CMK (cell line): ENCODE measurements at places on chromosomes 1 and 21.

GRCh38 chr1:196651079-196651478 is 764 bp upstream of the CFH start:
- DNase-seq: no peak

DNA sequence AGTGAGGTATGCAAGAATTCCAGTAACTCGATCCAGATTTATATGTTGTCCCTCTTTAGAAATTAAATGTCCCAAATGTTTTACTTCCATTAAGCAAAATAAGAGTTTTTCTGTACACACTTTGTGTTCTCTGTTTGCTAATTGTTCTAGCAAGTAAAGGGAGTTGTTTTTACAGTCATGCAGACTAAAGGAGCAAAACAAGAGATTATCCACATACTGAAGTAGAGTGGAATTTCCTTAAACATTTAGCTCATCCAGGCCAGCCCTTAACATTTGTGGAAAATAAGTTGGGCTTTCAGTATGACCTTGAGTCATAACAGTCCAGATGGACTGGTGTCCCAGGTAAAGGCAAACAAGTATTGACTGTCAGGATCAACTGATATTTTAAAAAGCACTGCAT is 44.1 kb upstream of the TINAGL1 start:
- DNase-seq: no peak

DNA sequence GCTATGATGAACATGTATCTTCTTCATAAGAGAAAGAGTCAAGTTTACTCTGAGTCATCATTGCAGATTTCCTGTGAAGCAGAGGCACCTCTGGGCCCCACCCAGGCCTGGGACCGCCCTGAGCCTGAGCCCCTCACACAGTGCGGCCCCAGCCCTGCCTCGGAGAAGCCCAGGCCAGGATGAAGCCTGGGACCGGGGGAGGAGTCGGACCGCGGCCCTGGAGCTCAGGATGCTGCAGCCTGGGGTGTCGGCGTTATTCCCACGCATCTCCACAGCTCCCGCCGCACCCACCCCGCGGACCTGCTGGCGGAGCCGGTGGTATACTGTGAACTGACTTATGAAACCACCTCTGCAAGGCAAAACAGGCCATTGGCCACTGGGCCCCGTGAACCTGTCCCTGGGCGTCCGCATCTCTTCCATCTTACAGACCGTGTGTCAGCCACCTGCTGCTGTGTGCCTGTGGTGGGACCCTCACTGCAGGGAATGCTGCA is 2.4 kb upstream of the COL6A1 start:
- DNase-seq: no peak

DNA sequence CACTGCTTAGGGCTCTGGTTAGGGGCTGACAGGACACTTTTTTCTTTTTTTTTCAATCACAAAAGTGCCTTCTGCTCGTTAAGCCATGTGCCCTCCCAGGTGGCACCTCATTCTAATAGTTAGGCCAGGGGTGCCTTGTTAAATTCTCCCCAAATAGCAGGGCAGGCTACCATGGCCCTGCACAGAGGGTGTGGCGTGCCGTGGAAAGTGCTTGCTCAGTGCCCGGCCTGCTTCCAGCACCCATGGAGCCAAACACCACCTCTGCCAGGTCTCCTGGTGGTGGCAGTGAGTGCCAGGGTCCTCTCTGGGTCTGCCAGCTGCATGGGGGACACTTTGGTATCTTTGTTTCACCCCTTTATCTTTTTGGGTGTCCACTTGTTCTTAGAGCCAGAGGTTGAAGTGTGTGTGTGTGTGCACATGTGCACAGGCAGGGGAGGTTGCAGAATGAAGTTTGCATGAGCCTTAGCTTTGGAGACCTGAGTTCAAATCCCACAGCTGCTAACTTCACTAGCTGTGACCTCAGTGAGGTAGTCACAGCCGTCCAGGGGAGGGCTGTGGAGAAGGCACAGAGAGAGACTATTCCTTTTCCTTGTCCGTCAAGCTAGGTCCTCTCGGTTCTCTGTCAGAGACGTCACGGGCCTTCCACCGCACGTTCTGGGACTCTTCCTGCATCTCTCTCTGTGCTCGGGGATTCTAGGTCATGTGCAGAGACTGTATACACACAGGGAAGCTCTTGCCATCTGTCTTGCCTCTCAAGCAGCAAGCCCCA is 39.9 kb upstream of the CSF3R start:
- DNase-seq: no peak

DNA sequence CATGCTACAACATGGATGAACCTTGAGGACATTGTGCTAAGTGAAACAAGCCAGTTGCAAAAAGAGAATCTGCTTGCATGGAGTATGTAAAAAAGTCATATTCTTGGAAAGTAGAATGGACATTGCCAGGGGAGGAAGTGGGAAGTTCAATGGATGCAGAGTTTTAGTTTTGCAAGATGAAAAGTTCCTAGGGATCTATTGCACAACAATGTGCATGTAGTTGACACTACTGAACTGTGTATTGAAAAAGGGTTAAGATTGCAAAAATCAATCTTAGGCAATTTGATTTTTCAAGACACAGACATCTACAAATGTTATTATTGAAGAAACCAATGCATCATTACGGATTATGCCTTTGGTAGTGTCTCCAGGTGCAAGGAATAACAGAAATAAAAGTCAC is 50.3 kb upstream of the MAGI3 start:
- no peak for DNase-seq

GRCh38 chr1:112522621-112523020 is 13.9 kb downstream of the WNT2B start:
- DNase-seq: no peak

DNA sequence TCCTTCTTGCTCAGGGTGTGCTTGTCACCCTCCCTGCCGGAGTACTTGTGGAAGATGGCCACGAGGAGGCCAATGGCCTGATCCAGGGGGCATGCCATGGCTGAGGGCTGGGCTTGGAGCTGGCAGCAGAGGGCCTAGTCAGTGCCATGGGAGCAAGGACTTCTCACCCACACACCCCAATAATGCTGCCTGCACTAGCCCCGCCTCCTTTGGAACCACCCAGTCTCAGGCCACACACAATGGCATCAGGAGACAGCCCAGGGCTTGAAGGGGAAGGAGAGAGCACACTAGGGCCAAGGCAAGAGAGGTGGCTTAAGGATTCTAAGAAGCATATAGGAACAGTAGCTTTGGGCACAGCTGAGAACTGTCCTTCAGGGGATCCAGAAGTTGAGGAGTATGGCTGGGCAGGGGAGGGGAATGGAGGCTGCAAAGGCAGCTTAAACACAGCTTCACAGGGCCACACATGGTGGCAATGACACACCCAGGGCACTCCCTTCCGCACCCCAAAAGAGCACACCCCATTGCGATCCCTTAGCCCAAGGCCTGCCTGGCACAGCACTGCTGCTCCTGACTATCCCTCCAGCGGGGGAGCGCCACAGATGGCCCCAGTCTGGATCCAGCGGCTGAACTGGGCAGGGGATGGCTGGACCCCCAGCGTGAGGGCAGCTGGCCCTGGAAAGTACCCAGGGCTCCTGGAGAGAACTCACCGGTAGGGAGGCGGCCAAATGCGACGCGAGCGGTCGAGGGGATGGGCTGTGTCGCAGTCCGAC is at the start of gene S100A6:
Gene S100A6 (minus strand): TSS at position 750 of the 770 bp plus-strand sequence. CDS start 652 bp downstream, at position 98.
- DNase-seq: no peak

GRCh38 chr1:17892225-17892624 is 137.1 kb downstream of the ACTL8 start:
- no peak for DNase-seq

DNA sequence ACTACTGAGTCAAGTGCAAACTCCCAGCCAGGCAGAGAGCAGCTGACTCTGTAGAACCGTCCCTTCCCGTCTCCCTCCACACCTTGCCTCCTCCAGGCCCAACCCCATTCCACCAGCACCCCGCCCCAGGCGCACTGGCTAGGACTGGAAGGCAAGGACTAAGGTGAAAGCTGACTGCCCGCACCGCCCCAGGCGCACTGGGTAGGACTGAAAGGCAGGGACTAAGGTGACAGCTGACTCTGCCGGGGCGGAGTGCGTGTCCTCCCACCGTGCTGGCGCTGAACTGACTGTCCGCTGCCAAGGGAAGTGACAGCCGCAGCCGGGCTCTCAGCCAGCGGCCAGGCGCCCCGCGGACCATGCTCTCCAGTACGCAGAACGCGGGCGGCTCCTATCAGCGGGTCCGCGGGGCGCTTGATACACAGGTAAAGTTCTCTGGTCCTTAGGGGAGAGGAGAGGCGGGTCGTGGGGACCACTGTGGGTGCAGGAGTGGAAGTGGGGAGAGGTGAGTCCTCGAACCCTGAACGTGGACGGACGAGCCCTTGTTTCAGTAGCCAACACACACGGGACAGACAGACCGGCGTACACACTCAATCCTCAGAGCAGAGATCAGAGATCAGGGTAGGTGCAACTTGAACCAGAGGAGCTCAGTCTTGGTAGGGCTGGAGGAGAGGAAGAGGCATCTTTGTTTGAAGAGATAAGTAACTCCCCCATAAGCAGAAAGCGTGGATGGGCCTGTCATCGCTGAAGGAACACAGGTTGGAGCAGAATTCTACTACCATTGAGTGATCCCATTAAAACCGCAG is 58.0 kb downstream of the RBM11 start:
- no peak for DNase-seq

DNA sequence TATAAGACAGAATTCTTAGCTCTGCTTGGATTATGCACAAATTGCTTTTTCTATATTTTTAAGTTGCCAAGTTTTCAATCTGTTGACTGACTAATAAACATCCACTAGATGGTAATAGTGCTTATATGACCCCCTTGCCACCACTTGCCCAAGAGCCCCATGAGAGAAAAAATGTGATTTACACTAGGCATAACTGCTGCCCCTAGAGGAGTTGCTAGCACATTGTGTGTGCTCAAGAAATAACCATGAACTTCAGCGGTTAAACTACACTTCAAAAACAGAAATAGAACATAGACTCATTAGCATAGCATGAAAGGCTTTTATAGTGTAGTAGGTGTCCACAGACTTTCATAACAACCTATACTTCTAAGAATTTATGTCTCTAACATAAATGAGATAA is 61.4 kb downstream of the BRINP3 start:
- DNase-seq: no peak

- no peak for DNase-seq
Observed at GRCh38 chr21:36499578-36500471, 19.9 kb upstream of the CLDN14 start.

- DNase-seq: no peak
Observed at GRCh38 chr1:2378956-2379732, 12.2 kb downstream of the MORN1 start.

DNA sequence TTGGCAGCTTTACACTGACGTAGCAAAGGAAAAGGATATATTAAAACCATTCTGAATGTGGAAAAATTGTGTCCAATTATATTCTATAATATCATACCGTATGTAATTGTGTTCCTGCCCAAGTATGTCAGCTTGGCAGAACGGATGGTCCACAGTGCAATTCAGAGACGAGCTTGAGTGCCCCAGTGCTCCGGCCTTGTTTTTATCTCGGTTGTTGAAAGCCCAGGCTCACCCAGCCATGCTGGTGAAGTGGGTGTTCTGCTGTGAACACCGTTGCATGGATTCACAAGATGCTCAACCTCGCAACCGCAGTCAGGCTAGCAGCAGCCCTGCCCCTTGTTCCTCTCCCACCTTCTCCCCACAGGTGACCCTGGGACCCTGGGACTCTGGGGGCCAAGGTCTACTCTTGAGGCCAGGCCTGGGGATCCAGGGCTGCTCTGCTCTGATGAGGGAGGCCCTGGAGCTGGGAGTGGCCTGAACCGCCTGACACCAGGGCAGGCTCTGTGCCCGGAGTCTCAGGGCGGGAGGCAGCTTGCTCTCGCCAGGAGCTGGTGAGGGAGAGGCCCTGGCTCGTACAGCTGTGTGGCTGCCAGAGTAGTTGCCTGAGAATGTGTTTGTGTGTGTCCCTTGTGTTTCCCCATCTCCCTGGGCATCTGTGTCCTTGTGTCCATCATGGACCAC is 11.2 kb downstream of the PTPRF start:
- no peak for DNase-seq

- no peak for DNase-seq
Observed at GRCh38 chr1:27106561-27107323, 48.2 kb downstream of the SLC9A1 start.

GRCh38 chr1:111204201-111204982 is 3.9 kb upstream of the DENND2D start:
- DNase-seq: no peak

- no peak for DNase-seq
Observed at GRCh38 chr21:32186804-32187203, 92.0 kb downstream of the MIS18A start.

DNA sequence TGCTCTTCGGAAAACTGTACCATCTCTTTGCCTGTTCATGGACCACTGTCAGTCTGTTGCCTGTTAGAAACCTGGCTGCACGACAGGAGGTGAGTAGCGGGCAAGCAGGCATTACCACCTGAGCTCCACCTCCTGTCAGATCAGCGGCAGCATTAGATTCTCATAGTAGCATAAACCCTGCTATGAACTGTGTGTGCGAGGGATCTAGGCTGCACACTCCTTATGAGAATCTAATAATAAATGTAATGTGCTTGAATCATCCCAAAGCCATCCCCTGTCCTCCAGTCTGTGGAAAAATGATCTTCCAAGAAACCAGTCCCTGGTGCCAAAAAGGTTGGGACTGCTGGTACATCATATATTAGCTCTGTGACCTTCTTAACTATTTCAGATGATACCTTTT is 110.0 kb downstream of the SMYD3 start:
- DNase-seq: no peak

DNA sequence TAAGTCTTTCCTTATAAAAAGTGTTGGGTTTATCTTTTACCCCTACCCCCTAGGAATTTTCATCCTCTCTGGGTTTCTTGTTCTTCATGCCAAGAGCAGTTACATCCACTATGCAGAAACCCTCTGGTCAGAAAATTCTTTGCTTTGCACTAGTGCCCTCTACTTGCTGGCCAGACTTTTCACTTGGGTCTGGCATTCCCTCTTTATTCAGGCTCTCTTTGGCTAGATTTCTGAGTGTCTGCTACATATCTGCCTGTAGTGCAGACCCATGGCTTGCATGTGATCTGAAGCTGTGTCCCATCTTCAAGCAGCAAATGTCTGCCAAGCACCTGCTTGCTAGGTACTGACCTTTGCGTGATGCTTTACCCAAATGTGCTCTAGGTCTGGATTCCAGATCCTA is 237.0 kb downstream of the GPATCH2 start:
- DNase-seq: no peak

DNA sequence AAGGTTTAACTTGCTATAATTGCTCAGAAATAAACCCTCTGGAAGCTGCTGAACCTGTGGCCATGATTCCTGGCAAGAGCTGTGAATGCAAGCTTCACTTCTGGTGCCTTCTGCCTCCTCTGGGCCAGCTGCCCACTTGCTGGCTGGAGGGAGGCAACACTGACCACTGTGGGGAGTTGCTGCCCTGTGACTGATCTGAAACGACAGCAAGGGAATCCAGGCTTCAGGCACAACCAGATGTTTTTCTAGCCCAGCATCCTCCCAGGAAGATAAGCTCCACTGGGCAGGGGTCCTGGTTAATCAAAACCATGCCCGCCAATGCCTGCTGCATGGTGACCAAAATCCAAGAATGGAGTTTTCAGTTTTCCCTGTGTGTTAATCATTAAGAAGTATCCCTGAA is 180.0 kb upstream of the HMGB4 start:
- no peak for DNase-seq

- no peak for DNase-seq
Observed at GRCh38 chr1:3407021-3407420, 47.4 kb upstream of the ARHGEF16 start.

- no peak for DNase-seq
Observed at GRCh38 chr1:91913018-91913417, 27.1 kb upstream of the TGFBR3 start.
